Mucosa of descending colon (tissue), 3 donors: ENCODE measurements at places on chromosomes 6 and 20. TPM values are rescaled to one million over a fixed set of nuclear protein-coding genes. Genes with fewer than 3 reads are reported as not detected.

Gene PSORS1C2
- total RNA-seq: not detected

Gene CST5
- total RNA-seq: not detected

DNA sequence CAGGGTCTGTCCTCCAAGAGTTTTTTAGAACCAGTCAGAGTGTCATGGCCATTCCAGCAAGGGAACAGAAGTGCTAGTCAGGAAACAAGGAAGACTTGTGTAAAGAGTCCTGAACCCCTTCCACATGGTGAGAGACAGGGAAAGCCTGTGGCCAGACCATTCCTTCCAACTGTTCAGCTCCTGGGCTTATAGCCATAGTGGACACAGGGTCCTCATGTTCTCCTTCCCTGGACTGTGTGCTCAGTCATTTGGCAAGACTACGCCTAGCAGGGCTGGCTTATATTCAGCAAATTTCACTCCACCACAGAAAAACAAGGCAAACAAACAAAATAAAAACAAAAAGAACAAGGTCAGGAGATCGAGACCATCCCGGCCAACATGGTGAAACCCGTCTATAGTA lies 60.5 kb downstream of the NRN1 start:
- DNase-seq: no peak

DNA sequence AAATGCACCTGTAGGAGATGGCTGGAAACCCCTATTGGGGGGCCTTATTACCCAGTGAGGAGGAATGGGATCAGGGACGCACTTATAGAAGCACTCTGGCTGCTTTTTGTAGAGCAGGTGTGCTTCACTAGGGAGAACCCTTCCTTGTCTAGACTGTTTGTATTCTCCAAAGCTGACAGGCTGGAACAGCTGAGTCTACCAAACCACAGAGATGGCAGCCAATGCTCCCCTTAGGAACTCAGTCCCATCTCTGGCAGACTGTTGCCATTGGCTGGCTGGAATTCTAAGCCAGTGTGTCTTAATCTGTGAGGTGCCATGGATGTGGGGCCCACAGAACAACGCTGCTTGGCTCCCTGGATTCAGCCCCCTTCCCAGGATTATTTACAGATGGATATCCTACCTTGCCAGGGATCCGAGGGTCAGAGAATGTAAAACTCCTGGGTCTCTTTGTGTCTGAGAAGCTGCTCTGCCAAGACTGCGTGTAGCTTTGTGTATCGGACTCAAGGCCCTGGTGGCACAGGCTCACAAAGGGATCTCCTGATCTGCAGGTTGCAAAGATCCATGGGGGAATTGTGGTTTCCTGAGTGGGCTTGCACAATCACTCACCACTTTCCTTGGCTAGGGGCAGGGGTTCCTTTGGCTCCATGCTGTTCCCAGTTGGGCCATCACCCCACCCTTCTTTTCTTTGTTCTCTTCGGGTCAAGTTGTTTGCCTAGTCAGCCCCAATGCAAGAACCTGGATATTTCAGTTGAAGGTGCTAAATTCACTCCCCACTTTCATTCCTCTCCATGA lies 26.1 kb downstream of the C6orf52 start:
- DNase-seq: no peak

GRCh38 chr20:3646651-3647050 lies 16.5 kb downstream of the GFRA4 start:
- no peak for DNase-seq

- no peak for DNase-seq
These were observed 30.3 kb upstream of the OCSTAMP start for GRCh38 chr20:46580613-46581205.
